ENCODE measurements at places on chromosomes 1 and 21.

DNA sequence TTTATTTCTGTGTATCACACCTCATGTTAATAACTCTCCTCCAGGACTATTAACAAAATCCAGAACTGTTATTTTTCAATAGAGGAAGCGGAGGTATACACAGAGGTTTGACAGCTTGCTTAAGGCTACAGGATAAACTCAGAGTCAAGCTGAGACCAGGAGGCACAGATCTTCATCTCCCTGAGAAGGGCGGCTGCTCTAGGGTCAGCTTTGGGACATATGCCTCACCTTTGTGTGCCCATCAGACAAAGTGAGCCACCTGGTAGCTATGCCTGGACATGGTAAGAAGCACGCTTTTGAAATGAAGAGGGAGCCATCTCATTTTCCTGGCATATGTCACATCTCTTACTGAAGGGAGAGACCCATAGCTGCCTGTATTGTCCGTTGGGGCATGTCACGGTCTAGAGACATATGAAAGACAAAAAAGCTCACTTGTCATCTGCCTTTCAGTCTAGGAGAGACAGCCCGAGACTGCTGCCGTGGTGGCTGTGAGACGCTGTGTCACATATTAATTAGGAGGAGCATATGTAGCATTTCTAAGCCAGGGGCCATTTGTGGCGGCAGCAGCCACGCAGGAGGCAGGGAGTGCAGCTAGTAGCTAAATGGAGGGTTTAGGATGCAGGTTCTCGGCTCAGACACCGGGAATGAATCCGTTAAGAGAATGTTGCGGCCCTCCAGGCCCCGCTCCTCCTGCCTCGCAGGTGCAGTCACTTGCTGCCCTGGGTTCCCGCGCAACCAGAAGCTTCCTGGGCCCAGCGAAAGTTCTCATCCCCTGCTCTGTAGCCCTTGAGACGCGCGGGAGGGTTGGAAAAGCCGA is 161.3 kb upstream of the C1orf21 start:
- no peak for DNase-seq

GRCh38 chr1:203129501-203130231 is 2.1 kb downstream of the ADORA1 start:
- DNase-seq, result no peak

DNA sequence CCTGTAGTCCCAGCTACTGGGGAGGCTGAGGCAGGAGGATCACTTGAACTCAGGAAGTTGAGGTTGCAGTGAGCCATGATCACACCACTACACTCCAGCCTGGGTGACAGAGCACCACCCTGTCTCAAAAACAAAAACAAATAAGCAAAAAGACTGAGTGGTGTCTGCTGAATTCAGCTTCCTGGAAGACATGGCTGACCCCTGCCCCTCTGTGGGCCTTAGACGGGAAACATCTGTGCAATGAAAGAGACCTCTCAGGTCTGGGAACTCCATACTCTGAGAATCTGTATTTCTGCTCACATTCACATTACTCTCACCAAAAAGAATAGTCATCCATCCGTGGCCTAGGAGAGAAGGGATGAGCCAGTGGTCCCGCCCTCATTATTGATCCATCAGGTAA is 2.0 kb downstream of the HTR1D start:
- DNase-seq, result no peak

DNA sequence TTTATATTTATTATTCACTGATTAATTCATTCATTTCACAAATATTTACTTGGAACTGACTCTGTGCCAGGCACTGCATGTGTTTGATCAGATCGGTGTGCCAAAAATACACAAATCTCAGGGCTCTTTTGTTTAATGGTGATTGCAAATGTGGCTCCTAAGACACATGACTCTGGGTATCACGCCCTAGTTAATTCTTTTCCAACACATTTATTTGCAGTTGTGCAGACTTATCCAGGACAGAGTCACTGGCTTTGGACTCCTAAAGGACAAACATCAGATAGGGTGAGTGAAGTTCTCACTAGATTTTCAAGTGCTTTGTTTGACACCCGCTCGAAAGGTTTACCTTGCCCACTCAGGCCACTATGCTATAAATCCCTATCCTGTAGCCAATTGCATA is 335.5 kb downstream of the BARHL2 start:
- DNase-seq, result no peak

- peak; percentile 43 for DNase-seq
Observed at GRCh38 chr1:31714442-31715086, 10.7 kb upstream of the COL16A1 start.

GRCh38 chr1:212557739-212558692 is 50.5 kb upstream of the ATF3 start:
- no peak for DNase-seq

DNA sequence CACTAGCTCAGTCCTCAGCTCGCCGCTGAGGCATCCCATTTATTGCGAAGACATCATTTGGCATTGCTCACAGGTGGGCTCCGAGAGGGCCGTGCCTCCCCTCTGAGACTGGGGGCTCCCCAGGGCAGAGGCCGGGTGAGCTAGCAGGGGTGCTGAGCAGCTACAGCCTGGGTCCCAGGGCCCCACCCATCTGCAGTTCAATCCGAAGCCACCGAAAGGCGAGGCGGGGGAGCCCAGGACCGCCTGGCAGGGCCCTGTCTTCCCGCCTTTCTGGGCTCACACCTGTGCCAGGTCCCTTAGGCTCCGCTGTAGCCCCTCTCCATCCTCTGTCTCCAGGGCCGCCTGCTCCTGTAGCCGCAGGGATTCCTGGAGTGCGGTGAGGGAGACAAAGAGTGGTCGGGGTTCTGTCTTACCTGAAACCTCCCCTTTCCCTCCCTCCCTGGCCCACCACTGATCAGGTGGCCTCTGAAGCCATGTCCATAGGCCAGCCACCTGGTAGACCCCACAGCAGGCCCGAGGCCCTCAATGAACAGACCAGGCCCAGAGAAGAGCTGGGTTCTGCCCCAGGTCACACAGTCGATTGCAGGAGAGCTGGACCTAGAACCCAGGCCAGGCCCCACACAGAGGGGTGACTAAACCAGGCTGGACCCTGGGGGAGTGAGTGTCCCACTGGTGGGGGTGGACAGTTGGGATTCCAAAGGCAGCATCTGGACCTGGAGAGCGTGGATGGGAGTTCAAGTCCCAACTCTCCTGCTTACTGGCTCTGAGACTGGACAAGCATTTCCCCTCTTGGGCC is 18.1 kb upstream of the NBPF1 start:
- peak; percentile 5 for DNase-seq

- no peak for DNase-seq
Observed at GRCh38 chr1:204391629-204392028, 20.0 kb downstream of the PPP1R15B start.

DNA sequence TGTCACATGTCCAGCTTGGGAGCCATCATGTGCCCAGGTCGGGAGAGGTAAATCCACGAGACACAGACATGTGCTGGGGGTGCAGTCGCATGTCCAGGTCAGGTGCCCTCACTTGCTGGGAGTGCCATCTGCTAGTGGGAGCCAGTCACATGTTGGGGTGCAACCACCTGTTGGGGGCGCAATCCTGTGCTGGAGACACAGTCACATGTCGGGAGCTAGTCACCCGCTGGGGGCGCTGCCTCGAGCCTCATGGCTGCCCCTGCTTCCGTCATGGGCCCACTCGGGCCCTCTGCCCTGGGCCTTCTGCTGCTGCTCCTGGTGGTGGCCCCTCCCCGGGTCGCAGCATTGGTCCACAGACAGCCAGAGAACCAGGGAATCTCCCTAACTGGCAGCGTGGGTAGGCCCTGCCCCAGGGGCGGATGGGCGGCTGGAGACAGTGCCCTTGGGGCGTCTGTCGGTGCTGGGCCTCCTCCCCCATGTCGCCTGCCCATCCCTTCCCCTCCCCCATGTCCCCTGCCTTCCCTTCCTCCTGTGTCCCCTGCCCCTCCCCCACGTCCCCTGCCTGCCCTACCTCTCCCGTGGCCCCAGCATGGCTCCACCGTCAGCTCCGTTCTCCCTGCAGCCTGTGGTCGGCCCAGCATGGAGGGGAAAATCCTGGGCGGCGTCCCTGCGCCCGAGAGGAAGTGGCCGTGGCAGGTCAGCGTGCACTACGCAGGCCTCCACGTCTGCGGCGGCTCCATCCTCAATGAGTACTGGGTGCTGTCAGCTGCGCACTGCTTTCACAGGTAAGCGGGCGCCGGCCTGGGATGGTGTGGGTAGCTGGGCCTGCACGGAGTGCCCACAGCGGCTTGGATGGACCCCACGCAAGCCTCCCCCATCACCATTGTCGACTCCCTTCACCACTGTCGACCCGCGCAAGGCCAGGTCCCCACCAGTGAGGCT is at the start of gene PRSS38:
Gene PRSS38 (plus strand): TSS at position 208 of the 942 bp plus-strand sequence. CDS start 42 bp downstream, at position 250.
- no peak for DNase-seq

- DNase-seq, result no peak
Observed at GRCh38 chr21:33650230-33650629, 7.9 kb downstream of the ITSN1 start.

DNA sequence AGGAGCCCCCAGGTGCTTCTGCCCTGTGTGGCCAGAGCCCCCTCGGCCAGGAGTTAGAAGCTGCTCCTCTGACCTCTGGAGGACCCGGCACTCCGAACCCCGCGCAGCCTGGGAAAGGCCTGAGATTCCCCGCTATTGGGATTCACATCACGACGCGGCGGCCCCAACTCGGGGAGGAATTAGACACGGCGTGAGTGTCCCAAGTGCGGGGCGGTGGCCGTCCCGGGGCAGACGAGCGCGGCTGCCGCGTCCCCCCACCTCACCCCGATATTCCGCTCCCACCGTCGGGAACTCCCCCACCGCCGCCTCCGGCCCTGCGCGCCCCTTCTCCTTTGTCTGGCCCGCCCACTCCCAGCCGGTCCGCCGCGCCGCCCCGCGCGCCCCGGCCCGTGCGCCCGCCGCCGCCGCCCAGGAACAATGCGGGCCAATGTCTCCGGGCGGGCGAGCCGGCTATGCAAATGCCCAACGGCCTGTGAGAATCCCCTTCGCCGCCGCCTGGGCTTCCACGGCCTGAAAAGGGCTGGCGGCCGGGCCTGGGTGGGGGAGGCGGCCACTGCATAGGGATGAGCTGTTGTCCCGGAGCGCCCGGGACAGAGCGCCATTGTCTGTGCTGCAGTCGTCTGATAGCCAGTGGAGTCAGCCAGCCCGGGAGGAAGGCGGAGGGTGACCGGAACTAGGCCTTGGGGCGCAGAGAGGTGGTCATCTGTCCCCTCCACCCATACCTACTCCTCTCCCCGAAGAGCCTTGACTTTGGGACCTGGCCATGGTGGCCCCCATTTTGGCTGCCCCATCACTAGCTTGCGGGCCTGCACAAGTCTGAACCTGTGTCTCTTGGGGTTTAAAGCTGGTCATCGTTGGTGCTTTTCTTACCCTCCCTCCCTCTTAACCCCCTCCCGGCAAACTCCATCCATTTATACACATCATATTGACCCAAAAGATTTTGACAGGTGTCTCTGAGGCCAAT is 19.4 kb downstream of the RHBG start:
- no peak for DNase-seq

DNA sequence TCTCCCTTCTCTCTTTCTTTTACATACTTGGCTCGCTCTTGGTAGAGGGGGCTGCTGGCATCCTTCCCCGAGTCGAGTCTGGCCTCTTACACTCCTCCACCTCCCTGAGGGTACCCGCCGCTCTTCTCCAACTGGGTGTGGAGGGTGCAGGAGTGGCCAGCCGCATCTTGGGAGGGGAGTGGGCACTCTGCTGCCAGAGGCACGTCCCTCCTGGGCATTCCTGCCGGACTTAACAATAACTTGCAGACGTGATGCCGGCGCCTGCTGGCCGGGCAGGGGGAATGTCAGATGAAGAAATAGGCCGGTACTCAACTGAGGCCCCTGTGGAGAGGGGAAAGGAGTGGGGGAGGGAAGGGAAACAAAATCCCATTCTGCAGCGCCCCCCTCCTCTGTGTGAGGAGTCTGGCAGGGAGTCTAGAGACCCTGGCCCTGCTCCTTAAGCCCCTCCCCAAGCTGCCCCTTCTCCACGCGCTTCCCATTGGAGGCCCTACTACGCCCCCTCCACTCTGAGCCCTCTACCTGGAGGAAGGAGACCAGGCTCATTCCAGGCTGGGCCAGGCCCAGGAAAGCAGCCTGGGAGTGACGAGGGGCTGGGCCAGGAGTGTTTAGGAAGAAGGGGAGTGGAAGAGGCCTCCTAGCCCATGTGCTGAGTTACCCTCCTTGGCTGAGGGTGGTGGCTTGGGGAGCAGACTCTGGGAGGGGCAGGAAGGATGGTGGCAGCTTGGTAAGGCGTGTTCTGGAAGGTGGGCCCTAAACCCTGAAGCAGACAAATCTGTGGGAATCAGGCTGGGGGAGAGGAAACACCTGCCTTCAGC is 1.8 kb downstream of the ATP2B4 start:
- DNase-seq, result peak; percentile 34

- DNase-seq, result no peak
Observed at GRCh38 chr1:7369866-7370265, 401.2 kb upstream of the VAMP3 start.

Data from CD4-positive, alpha-beta T cell (primary cell).